Nephron progenitor cell (in vitro differentiated cells): ENCODE measurements at places on chromosomes 12 and 14.

DNA sequence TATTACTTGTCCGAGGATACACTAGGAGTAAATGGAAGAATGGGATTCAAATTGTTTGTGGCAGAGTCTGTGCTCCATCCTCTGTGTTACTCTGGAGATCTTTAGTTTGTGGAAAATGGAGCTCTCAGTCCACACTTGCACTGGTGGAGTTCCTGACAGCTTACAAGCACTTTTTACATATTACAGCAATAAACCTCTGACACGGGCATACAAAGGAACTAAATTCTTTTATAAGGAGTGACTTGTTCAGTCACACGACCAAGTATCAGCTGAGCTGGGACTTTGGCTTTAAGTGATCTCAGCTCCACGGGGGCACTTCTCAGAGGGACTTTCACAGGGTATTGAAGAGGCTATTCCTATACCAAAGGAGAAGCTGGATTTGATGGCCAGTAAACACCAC is 417.5 kb downstream of the LRIG3 start:
- DNase-seq = no peak

DNA sequence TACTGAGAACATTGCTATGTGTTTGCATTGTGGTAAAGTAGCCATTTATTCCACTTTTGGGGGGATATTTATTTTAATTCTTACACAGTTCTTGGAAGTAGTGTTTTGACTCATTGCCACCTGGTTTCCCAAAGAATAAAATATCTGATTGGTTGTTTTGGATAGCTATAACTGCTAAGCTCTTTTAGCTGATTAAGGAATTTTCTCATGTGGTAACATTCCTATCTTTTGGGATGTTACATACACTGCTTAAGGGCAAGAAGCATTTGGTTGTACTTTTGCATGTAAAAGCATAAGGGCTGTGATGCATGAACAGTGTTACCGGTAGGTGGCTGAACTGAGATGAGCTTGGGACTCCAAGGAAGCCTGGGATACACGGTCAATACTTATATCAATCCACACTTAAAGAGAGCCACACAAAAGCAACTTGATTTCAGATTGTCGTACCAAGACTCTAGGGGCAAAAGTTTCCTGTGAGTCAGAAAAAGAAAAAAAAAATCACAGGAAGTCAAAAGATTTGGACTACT is 71.4 kb upstream of the PRKD1 start:
- DNase-seq = no peak

DNA sequence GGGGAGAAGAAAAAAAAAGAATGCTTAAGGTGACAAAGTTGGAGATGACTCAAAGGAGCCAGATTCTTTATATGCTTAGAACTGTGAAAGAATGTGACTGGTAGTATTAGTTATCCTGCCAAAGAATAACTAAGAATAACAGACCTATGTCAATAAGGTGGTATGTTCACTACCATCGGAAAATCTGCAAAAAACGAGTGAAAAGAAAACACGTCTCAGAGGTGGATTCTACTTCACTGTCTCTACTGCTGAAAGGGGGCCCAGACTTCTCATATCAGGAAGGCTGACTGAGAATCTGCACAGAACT is 64.7 kb downstream of the IPO8 start:
- no peak for DNase-seq

DNA sequence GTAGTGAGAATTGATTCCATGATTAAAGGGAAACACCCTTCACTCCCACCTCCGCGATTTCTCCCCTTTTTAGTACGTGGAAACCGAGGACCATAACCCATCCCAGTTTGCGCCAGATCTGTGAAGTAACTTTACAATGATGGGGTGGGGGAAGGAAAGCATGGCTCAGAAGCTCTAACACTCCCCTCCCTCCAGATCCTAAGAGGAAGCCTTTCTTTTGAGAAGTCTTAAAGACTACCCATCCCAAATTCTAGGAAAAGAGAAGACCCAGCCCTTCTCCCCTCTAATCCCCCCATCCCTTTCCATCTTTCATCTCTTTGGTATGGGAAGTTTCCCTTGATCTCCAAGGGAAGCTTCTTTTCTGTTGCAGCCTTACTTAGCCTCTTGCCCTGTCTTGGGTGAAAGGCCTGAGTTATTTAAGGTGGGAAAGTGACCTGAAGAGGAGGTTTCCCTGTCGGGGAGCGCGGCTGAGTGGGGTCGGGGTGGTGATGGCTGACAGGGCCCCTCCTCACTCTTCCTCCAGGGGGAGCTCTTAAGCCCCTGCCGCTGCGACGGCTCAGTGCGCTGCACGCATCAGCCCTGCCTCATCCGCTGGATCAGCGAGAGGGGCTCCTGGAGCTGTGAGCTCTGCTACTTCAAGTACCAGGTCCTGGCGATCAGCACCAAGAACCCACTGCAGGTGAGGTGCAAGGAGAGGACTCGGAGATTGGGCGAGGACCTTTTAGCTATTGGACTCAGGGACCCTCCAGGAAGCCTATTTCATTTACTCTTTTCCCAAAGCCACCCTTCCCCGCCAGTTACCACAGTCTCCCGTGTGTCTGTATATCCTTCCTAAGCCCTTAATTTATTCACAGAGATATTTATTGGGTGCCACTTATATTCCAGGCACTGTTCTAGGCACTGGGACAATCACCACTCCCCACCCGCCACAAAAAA is 1.8 kb downstream of the MARCHF9 start:
- peak; percentile 71 for DNase-seq

- DNase-seq = no peak
These were observed 13.7 kb upstream of the FGF23 start for GRCh38 chr12:4393211-4393610.

- DNase-seq = no peak
These were observed 174.1 kb upstream of the TMTC1 start for GRCh38 chr12:29957835-29958234.
